Stimulated activated CD8-positive, alpha-beta memory T cell treated with anti-CD3 and anti-CD28 coated beads, Interleukin-4, amount 100 ng/mL, for 1 hour (primary cell): ENCODE measurements at places on chromosomes 7 and 10.
A peak's percentile ranks its signal among the peaks of the same experiment; 100 is the strongest.

GRCh38 chr10:22932626-22933370 lies 4.9 kb downstream of the ARMC3 start:
- DNase-seq: no peak

DNA sequence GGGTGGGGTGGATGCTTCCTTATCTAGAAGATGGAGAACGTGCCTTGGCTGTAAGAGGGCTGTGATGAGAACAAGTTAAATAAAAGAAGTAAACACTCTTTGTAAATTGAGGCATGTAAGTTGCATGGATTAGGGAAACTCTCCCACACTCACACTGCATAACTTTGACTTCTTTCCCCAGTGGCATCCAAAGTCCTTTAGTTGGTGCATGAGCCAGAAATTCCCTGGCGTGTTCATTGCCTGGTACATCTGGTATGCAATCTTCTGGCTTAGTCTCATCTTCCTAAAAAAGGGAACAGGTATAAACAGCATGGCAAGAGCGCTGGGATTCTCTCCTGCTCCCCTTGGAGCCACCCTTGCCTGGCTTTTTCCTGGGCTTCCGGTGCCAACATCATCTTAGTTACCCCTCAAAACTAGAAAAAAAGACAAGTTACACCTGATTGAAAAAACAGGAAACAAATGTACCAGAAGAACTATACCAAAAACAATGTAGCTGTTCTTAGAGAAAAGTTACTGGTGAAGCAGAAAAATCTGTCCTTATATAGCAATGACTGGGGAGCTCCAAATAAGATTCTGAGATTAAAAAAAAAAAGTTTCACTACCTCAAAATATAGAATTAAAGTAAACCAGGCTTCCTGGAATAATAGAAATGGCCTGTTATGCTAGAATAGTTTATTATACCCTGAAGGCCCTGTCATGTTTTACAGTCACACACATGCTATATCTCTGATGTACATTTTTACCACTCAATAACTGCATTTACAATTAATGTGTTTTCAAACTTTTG lies 9.9 kb downstream of the RP9 start:
- no peak for DNase-seq

GRCh38 chr7:47394216-47394615 lies 187.7 kb downstream of the TNS3 start:
- DNase-seq: no peak

- peak; percentile 71 for DNase-seq
These were observed at the start of gene PSMG3 for GRCh38 chr7:1569833-1570632. PSMG3 (minus strand) TSS chr7:1570032; CDS start chr7:1569339, 693 bp downstream.

DNA sequence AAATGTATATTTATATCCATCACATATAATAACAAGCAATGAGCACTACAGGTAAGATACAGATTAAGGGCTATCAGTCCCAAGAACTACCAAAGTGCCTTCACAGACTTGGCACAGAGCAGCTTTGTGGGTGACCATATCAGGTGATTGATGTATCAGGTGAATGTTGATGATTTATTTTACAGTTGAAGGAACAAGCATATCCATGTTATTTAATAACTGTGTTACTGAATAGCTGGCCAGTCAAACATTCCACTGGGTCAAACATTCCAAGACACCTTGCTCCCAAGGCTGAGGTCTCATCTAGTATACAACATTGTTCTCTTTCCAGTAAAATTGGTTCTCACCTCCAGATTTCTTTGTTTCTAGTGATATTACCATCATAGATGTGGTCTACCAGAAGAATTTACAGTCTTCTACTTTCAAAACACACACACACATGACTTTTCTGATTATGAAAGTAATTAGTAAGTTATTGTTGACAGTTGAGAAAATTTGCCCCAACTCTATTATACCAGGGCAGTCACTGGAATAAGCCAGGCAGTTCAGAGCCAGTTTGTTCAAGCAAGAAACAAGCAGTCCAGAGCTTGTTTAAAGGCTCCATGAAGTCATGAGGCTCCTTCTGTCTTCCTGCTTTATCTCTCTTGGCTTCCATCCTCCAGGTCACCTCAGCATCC lies 68.2 kb downstream of the ELAPOR2 start:
- DNase-seq: no peak

DNA sequence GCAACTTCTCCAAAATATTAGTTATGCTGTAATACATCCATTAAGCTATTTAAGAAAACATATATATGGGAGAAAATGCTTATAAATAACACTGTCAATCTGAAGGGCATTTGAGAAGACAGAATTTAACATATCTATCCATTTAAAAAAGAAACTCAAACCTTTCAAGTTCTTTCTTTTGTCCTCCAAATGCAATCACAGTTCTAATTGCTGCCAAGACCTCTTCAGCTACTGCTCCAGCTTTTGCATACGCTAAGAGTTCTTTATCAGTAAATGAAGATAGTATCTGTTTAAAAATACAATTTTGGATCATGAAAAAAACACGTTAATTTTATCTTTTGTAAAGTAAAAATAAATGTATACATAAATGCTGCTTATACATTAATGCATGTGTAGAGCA lies 39.6 kb downstream of the ABCB1 start:
- no peak for DNase-seq

- no peak for DNase-seq
These were observed 105.8 kb downstream of the USP6NL start for GRCh38 chr10:11505639-11506038.

GRCh38 chr10:125005312-125006187 lies 63.6 kb downstream of the ZRANB1 start:
- no peak for DNase-seq

DNA sequence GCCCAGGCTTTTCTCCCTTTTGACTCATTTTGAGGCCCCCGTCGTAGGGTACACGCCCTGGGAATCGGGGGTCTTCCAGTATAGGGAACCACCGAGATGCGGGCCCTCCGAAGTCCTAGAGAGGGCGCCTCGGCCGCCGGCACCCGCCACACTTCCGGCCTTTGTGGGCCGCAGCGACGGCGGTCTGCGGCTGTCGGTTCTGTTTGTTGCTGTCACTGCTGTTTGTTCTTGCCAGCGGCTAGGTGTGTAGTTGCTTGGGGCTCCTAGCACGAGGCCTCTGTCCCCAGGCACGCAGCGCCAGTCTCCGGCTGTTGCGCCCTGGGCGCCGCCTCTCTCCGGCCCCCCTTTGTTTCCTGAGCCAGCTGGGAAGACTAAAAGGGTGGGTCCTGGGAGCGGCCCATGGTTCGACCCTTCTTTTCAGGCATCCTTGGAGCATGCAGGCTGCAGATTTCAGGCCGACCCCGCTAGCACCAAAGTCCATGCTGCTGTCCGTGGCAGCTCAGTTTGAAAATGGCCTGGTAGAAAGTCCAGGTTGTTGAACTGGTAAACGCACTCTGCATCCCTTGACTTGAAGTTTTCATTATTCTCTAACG lies 17.8 kb upstream of the ZKSCAN1 start:
- peak; percentile 42 for DNase-seq

DNA sequence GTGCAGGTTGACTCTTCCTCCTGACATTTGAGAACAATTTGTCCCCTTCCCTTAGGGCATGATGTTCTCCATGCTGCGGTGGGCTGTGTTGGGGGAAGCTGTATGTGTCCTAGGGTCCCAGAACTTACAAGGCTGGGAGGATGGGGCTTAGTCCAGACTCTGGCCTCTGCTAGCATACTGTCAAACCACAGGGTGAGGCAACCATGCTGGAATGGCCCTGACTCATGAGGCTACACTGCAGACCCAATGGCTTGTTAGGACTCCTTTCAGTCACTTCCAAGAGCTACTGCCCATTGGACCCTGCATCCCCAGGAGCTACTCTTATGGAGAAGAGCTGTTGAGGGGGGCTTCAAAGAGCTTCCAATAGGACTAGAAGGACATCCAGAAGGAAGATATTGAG lies 20.1 kb upstream of the FAM170B start:
- no peak for DNase-seq

GRCh38 chr10:31318382-31318853 lies 598 bp upstream of the ZEB1 start:
- DNase-seq: peak; percentile 33

DNA sequence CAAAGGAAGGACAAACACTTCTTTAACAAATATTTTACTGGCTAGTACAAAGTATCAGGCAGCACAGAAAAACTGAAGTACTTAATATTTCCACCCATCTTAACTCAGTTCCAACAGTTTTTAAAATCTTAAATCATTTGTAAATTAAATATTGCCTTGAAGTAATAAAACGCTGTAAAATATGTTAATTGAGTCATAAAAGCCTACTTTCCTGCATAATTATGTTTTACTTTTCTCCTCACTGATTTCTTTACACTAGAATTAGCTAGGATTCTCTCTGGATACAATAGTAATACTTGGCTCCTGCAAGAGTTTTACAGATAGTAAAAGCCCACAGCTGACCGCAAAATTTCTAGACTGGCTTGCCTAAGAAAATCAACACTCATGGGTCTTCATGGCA lies 74.9 kb downstream of the SFMBT2 start:
- DNase-seq: no peak

DNA sequence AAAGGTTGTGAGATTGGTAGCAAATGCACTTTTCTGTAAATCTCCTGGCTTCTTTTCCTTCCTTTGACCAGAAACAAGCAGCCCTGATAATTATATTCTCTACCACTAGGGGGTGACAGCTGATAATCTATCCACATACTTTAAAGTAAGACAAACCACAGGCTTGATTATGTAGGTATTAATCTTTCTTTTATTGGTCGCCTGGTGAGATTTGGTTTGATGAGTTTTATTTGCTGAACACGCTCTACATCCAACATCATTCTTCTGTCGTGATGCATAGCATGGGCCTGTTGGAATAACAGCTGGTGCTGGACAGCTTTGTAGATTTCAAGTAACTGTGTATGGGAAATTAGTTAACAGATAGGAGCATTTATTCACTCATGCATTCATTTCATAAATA lies 63.5 kb downstream of the ZNF365 start:
- no peak for DNase-seq

- DNase-seq: no peak
These were observed 58.6 kb downstream of the HK1 start for GRCh38 chr10:69336952-69337295.
